Smooth muscle cell of the brain vasculature (primary cell): ENCODE measurements at places on chromosomes 16 and 17.

DNA sequence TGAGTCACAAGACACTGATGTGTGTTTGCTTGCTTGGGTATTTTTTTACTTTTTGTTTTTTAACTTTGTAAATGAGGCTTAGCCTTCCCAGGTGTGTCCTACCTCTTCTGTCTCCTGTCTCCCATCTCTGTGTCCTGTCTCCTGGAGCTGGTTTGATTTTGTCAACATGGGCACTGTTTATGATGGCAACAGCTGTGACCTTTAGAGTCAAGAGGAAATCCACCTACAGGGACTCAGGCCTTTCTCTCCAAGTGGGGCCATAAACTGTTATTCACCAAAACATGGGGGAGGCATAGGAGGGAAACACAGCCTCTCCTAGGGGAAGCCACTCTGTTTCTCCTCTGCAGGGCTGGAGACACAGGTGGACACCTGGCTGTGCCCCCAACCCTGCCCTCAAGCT lies 13.1 kb upstream of the PLCG2 start:
- DNase-seq = no peak

GRCh38 chr17:28917465-28917864 lies 14.6 kb upstream of the DHRS13 start:
- no peak for DNase-seq

GRCh38 chr17:78534492-78535272 lies 42.5 kb downstream of the DNAH17 start:
- no peak for DNase-seq

- DNase-seq = no peak
Observed at GRCh38 chr17:58084317-58084981, 1.2 kb downstream of the DYNLL2 start.

GRCh38 chr16:842061-842476 lies 41.5 kb upstream of the GNG13 start:
- no peak for DNase-seq

DNA sequence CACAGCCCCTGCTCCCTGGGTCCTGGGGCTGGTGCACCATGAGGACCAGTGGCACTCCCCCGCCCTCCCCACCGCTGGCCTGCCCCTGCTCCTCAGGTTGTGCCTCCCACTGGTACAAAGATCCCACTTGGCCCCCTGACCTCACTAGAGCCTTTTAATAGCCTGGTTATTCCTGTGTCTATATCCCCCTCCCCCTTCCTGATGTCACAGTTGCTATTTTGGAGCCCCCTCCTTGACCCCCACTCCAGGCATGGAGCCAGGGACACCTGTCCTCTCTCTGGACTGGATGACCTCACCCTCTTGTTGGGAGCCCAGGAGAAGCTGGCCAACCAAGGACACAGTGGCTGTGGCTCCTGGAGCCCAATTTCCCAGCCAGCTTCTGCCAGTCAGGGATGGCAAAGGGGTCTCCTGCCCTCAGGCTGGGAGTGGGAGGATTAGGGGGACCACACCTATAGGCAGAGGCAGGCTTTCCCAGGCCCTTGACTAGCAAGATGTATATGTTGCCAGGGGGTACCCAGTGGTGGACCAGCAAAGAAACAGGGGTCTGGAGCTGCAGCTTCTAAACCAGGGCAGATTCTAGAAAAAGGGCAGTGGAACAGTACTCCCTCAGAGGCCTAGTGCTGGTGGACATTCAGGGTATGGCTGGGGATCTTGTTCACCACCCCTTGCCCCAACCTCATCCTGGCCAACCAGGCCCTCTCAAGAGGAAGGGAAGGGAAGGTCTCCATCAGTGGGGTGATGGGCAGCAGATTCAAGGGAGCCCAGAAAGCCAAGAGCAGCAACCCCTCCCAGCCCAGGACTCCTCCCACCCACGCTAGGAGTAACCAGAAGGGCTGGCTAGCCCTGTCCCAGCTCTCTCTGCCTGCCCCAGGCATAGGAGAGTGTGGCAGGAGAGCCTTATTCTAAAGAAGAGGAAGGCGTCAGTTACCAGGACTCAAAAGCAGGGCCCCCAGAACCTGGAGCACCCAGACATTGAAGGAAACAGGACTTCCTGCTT lies 10.9 kb downstream of the HDAC5 start:
- DNase-seq = no peak

GRCh38 chr16:72985148-72985941 lies 62.6 kb downstream of the ZFHX3 start:
- no peak for DNase-seq

DNA sequence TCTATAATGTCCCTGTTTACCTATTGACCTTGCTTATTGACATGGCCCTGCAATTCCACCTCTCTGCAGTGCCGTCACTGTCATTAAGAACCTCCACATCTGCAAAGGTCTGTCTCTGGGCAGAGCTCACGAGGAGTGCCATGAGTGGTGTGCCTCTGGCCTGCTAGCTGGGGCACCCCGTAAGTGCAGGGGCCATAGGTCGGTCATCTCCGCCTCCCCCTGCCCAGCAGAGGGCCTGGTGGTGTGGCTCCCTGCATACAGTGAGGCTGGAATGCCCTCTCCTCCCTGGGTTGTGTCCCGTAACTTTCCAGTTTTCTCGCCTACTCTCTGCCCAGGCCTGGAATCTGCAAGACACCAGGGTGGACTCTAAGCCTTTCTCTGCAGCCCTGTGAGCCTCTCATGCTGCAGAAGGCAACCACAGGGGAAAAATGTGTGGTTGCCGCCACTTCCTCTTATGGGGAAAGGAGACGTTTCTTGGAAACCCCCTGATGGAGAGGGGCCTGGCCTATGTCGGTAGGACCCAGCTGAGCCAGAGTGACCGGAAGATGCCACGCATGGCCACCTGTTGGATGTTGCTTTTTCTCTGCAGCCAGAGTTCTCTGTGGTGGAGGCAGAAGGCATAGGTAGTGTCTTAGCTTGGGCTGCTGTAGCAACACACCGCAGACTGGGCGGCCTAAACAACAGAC lies 2.7 kb upstream of the SNX20 start:
- DNase-seq = no peak

- no peak for DNase-seq
Observed at GRCh38 chr17:62860962-62861873, 53.1 kb upstream of the MARCHF10 start.

DNA sequence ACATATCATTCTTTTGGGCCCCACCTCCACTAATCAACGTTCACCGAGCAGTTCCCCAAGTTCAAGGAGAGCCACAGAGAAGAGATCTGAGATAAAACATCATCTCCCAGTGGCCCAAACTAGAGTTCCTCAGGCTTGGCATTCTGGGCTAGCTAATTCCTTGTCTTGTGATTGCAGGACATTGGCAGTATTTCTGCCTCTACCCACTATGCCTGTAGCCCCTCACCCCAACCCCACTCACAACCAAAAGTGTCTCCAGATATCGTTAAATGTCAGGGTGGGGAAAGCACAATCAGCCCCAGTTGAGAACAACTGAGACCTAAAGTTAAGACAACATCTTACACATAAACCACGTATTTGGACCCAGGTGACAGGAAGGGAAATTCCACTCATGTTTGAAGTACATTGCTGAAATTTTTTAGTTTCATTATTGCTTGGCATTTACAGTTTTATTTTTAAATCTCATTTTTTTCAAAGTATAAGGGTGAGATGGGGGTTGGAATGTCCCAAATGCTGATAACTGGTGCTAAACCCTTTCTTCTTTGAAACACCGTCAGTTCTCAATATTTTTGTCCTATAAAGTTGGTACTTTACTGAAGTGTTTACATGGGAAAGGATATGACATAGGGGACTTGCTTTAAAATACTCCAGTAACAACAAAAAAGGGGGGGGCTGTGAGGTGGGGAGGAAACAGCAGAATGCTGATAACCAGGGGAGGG lies 13.6 kb downstream of the ZC3H7A start:
- no peak for DNase-seq

DNA sequence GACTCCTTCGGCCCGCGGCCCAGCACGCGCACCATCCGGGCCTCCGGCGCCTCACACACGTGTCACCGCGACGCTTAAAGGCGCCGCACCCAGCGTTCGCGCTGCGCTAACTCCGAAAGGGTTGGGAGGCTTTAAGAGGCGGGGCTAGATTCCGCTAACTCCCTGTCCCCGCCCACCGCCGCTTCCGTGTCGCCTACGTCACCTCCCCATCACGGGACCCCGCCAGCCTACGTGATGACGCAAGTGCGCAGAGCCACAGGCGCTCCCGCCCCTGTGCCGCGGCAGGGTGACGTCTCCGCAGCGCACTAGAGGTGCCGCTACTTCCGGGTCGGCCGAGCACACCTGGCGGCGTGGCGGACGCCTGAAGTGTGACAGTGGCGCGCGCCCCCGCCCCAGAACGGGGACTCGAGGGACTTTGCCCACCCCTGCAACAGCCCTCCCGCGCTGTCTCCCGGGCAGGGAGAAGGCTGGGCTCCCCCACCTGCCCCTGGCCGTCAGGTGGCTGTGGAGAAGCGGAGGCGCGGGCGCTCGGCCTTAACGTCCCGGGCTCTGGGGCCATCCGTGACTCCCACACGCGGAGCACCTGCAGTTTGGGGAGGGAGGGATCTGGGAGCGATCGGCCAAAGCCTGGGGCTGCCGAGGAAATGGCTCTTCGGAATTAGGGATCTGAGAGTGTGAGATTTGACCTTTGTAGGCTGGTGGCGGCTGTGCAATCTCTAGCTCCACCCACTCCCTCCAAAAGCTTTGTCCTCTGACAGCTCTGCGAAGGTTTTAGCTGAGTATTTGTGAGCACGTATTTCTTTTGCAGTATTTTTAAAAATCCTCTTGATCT lies at the start of gene USP36:
Gene USP36 (minus strand): TSS at position 35 of the 832 bp plus-strand sequence. CDS start 4,451 bp downstream, outside the sequence.
- peak; percentile 98 for DNase-seq
